ENCODE measurements at places on chromosomes 3 and 15. TPM values are rescaled to one million over a fixed set of nuclear protein-coding genes. Genes with fewer than 3 reads are reported as not detected.

DNA sequence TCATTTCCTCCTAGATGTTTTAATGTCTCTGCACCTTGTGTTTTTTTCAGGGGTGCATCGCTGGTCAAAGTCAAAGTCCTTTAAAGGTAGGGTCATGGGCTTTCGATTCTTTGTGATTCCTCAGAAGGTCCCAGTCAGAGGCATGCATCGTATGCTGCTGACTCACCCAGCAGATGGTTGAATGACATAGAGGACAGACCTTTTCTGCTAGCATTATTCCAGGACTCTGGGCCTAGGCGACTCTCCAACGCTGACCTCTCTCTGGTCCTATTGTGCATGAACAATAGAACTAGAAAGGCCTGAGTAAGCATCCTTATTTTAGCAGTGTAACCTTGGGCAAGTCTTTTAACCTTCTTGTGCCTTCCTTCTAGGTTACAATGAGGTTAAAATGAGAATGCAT, 75.9 kb downstream of the DGKG start:
- DNase-seq: no peak

DNA sequence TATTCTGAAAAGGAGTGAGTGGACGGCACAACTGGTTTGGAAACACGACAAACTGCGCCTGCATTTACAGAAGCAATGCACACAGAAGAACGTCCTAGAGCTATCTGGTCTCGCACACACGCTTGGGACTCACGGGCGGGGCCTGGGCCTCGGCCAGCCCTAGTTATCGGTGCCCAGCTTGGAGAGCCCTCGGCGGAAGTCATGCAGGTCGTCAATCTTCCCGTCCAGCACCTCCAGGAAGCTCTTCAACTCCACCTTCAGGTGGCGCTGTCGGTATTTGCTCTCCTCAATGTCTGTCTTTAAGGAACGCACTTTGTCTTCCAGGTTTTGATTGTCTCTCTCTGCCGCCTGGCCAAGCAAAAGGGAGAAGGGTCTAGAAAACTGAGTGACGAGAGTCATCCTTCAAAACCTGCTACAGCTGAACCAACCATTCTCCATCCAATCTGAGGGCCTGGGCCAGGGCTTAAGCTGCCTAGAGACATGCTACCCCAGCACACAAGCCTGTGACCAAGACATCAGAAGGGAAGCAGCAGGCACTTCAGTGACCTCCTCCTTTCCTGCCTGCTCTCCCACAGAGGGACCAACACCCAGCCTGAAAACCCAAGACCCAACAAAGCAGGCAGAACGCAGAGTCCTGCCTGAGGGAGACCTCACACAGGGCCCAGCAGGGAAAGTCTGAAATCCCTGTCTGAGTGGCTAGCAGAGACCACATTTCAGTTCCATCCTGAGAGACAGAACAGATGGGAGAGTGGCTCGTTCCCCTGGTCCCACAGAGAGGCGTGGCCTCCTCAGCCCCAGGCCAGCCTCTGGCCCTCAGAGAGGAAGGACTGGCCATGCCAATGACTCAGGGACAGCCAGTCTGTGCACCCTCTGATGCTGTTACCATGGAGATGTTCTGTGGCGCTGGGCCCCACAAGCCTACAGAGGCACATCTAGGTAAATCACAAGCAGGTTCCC, 40.4 kb downstream of the WHAMM start:
- peak; percentile 53 for DNase-seq

GRCh38 chr3:138139691-138140090, 7.5 kb upstream of the A4GNT start:
- no peak for DNase-seq

GRCh38 chr3:156843071-156843808, 17.1 kb downstream of the LEKR1 start:
- DNase-seq: no peak

GRCh38 chr3:98553753-98554152, 22.0 kb downstream of the GPR15 start:
- DNase-seq: no peak

DNA sequence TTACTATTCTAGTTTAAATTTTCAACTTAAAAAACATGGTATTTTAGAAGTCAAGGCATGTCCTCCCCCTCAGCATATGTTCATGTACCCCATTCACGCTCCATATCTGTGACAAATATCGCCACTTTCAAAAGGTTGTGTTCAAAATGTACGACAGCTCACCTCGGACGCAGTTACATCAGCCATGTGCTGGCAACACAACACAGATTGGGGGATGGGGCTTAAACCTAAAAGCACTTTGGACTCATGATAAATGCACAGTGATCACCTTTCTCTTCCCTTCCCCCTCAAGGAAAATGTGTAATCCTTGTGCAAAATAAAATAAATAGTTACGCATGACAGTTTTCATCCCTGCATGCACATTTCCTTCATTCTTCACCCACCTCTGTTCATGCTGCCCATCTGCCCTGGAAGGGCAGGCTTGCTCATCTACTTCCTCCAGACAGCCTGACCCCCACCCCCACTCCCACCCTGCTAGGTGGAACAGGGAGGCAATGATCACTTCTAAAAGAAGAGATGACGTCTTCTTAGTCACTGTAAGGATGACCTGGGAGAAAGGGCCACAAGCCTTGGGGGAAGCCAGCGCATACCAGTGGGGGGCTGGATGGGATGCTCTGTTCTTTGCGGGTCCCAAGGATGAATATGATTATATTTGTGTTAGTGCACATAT, 271.4 kb upstream of the SEMA6D start:
- DNase-seq: no peak

- DNase-seq: no peak
Observed at GRCh38 chr3:170493712-170494182, 75.1 kb downstream of the CLDN11 start.

DNA sequence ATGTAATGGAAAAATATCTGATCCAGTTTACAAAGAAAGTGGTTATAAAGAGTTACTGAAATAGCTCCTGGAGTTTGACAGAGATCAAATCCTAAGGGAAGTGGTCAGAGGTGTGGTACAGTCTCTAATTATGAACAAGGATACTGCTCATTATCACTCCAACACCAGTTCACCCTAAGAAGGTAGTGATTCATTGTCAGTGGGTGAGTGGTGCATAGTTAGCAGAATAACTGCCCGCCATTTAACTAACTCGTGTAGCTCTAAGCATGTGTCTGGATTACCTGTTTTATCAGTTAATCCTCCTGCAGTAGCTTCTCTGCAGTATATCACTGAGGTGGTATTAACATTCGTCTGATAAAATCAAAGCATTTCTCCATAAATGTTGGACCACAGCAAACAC, 700.1 kb downstream of the NLGN1 start:
- no peak for DNase-seq

- no peak for DNase-seq
Observed at GRCh38 chr3:15948388-15948787, 150.6 kb upstream of the ANKRD28 start.

GRCh38 chr3:12992629-12993516, 80.4 kb downstream of the IQSEC1 start:
- no peak for DNase-seq

- no peak for DNase-seq
Observed at GRCh38 chr3:162367429-162368260, 871.0 kb downstream of the OTOL1 start.

DNA sequence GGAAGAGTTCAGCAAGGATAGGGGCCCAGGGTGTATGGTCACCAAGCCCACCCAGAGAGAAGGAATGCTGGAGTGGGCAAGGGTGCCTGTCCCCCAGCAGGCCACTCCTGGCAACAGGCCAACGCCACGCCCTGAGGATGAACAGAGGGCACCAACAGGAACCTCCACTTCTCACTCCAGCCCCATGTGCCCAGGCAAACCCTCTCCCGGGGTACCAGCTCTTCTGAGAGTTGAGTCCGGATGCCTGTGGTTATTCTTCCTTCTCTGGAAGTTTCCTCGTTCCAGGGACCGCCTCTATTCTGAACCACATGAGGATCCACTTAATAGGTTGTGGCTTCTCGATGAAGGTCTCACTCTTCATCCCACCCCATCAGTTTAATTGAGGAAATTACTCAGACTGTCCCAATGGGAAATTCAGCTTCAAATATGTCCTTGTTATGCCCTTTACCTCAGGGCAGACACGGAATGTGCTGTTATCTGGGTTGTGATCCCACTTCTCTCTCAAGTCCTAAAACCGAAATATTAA, 114.3 kb downstream of the LIPC start:
- no peak for DNase-seq

DNA sequence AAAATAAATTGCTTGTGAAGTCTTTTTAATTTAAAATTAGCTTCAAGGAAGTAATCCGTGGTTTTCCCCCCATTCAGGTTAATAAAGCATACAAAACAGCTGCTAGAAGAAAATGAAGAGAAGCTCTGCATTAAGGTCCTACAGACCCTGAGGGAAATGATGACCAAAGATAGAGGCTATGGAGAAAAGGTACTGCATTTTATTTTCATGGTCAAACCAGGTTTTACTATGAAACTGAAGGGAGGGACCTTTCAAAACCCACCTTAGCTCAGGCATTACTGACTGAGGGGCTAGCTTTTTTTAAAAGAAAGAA, 218.5 kb downstream of the ITPR1 start:
- no peak for DNase-seq

DNA sequence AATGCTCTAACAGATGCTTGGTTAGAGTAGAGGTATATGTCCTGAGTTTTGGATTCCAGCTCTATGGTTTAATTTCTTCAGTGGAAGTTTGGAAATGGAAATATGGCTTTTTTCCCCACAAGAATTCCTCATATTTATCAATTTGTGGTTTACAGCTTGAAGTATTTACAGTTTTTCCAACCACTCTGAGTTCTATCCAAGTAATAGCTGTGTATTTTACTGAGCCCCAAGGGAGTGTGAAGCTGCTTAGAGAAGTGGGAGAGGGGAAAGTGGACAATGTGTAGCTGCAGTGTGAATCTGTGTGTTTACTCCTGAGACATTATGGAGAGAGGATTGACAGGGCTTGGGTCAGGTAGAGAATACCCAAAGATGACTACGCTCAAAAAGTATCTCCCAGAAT, 54.5 kb downstream of the NEK11 start:
- no peak for DNase-seq

GRCh38 chr15:56234804-56235203, 8.9 kb downstream of the RFX7 start:
- DNase-seq: no peak

- DNase-seq: no peak
Observed at GRCh38 chr3:89032346-89033013, 74.9 kb upstream of the EPHA3 start.

DNA sequence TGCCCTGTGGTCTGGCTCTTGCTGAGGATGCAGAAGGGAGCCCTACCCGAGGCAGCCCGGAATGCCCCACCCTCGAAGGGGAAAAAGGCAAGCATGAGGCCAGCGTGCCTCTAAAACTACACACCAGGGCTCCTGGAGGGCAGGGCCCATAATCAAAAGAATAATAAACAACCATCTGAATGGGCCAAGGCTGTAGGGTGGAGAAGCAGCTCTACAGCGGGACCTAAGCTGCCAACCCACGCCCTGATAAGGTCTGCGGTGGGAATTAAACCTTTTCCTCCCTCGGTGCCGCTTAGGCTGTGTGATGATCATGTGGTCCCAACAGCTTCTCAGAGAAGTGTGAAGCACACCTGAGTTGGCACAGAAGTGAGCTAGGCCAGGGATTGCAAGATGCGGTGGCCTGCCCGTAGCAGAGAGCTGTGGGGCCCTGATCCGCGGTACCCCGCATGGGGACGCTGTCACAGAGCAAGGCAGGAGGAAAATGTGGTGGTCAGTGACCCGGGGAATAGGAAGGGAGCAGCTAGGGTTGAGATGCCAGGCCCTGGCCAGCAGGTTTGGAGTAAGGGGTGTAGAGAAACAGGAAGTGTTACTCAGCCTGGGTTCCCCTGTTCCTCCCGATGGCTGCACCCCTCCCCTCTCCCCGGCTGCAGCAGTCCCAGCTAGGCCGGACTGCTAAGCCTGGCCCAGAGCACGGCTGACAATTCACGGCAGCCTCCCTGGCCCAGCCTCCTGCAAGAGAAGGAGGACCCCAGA, 1.1 kb upstream of the C15orf62 start:
- DNase-seq: no peak

GRCh38 chr3:151426341-151426657, 34.6 kb downstream of the IGSF10 start:
- DNase-seq: no peak

GRCh38 chr15:48435321-48435720, 104.1 kb downstream of the DUT start:
- no peak for DNase-seq

The RTP1 gene
- total RNA-seq: 2.1 TPM

The DNASE1L3 gene
- not detected for total RNA-seq

The WWTR1 gene
- total RNA-seq: 26.9 TPM

The GOLGA8Q gene
- total RNA-seq: 2.8 TPM

The TM4SF1 gene
- 13.6 TPM for total RNA-seq

The PLA1A gene
- 9.4 TPM for total RNA-seq

The TWF2 gene
- total RNA-seq: 50.5 TPM

The TM6SF1 gene
- 27.7 TPM for total RNA-seq

The OR5K1 gene
- total RNA-seq: not detected

The OSBPL10 gene
- total RNA-seq: 30.7 TPM

The RAB27A gene
- total RNA-seq: 6.4 TPM

The PAK2 gene
- 53.6 TPM for total RNA-seq
